ENCODE measurements at places on chromosomes 4 and X.

DNA sequence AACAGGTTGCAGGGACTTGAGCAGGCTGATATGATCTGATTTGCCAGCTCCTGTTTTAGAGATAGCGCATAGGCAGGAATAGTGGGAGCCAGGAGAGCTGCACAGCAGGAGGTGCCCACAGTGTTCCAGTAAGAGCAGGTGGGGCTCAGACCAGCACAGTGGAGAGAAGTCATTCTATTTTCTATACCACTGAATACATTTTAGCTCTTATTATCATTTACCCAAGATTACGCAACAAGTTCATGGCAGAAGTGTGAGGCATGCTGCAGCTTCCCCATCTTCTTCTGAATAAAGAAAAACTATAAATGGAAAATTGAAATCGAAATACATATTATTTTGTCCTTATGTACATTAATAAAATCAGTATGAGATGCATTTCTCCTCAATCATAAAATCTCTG, 114.7 kb upstream of the EDNRA start:
- DNase-seq, result no peak

GRCh38 chrX:51694254-51694653, 11.6 kb upstream of the CENPVL2 start:
- DNase-seq, result no peak

DNA sequence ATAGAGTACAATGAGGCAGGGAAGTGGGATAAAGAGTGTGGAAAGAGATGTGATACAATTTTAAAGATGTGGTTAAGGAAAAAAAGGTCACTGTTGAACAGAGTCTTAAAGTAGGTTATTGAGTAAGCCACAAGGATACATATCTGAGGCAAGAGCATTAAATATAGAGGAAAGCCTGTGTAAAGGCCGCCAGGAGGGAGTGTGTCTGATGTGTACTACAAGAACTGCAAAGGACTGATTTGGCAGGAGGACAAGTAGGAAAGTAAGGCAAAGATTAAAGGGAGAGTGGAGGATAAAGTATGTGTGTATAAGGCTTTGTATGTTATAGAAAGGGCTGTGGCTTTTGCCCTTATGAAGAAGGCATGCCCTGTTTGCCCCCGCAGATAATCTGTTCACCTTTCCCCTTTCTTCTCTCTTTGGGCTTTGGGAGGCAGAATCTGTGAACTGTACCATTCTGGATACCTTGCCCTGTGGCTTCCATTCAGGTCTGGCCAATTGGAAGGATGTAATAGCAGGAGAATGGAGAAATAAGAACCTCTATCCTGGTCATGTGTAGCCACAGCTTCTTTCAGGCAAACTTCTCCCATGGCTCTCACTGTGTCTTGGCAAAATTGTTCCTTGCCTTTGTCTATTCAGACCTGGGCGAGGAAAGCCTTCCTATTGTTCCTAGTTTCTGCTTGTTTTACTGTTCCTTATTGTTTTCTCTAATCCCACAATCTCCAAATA, 68.9 kb upstream of the FAM47B start:
- DNase-seq, result no peak

DNA sequence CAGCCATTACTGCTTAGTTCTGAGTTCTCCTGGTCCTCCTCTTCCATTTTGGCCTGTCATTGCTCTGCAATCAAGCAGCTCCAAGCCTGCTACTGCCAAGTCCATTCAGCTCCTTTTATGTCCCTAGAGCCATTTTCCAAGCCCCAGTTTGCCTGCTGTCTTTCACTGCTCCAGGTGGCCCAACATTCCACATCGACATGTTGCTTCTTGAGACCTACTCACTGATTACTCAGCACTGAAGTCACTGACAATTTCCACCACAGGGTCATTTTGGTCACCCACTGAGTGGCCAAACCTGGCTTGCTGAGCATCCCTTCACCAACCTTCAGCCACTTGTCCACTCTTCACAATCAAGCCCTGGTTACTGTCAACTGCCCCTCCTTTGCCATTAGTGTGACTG, 27.2 kb downstream of the LRIT3 start:
- DNase-seq, result no peak

GRCh38 chrX:154809939-154810665, 4.8 kb upstream of the MPP1 start:
- DNase-seq, result no peak

- no peak for DNase-seq
Measured at GRCh38 chr4:107392951-107393350, 327.1 kb downstream of the PAPSS1 start.

GRCh38 chr4:105135785-105136184, 10.9 kb upstream of the TET2 start:
- no peak for DNase-seq

DNA sequence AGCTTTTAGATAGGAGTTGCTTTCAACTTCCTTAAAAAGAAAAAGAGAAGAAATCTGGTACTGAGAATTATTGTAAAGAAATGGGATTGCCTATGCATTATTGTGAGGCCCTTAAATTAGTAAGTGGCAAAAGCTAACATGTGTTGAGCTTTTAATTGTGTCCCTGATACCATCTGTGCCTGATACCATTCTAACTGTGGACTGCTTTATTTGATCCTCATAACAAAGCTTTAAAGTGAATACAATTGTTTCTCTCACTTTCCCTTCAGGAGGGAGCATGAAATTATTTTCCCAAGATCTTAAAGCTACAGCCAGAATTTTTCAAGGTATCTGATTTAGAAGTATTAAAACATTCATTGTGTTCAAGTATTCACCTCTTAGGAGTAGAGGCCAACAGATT, 9.9 kb downstream of the KCTD8 start:
- DNase-seq, result no peak

- no peak for DNase-seq
Measured at GRCh38 chr4:83981156-83981555, 445.2 kb downstream of the GPAT3 start.

DNA sequence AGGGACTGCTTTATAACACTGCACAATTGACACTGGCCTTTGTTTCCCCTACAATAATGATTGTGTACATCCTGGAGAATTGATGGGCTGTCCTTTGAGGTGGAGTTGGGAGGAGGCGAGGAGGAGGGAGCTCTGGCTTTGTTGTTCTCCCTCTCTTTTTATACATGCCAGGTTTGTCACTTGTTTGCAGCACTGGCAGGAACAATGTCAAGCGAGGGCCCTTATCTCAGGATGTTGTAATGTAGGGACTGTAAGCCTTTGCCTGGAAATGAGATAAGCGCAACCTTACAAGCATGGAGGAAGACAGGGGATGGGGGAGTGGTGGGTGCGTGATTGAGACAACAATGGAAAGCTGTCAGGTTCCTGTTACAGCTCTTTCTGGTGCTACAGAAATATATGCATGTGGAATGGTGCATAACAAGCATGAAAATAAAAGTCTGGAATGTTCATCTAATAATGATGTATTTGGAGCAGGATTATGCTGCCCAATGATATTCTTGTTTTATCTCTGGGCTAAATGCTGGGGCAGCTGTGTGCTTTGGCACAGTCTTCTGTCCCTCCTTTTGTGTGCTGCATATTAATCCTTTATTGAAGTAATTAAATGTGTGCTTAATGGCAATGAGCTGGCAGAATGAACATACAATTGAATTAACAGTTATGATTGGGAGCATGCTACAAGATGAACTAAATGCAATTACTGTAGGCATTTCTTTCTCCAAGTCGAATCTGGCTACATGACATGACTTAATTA, 294.4 kb downstream of the GPAT3 start:
- DNase-seq, result no peak

DNA sequence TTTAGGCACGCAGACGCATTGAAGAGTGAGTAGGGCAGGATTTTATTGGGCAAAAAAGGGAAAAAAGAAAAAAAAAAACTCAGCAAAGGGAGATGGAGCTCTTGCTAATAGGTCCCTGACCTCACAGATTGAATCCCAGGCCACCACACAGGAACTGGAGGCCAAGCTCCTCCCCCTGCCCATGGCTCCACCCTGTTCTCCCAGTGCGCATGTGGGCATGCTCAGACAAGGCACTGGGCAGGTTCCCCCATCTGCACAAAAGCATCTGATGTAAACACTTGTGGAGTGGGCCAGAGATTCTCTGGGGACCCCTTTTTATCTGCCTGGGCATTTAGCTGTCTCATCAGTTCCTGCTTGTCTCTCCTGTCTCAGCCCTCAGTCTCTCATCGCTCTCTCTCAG, 9.5 kb downstream of the FRMD7 start:
- DNase-seq, result no peak

DNA sequence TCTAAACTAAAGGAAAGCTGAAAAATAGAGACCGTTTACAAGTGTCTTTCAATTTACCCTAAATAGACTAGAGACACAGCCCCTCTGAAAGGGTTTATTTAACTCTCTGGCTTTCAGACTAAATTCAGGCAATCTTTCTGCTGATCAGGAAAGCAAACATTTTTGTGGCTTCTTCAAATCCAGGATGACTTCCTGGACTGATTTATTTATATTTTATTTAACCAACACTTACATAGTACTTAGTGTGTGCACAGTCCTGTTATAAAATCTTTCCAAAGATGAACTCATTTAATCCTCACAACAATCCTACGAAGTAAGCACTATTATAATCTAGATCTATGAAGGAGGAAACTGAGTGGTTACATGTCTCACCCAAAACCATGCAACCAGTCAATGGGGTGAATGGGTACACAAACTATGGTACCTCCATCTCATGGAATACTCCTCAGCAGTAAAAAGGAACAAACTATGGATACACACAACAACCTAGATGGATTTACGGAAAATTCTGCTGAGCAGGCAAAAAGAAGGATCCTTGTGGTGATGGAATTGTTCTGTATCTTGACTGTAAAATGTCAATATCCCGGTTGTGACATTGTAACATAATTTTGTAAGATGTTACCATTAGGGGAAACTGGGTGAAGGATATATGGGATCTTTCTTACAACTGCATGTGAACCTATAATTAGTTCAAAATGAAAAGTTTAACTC, 64.1 kb upstream of the MAMLD1 start:
- no peak for DNase-seq

DNA sequence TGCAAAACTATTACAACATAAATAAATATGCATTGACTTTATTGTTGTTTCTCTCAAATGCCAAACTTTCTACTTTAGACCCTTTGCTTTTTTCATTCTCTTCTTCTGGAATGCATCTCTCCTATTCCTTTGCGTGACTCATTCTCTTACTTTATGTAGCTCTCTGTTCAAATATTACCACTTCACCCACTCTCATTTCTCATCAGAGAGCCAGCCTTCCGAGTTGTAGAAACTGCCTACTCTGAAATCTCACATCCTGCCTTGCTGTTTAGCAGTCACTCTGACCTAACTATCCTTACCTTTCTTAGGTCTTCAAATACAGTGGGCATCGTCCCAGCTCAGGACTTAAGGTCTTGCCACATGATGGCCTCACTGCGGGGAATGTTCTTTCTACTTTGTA, 143.5 kb downstream of the GALNTL6 start:
- no peak for DNase-seq

DNA sequence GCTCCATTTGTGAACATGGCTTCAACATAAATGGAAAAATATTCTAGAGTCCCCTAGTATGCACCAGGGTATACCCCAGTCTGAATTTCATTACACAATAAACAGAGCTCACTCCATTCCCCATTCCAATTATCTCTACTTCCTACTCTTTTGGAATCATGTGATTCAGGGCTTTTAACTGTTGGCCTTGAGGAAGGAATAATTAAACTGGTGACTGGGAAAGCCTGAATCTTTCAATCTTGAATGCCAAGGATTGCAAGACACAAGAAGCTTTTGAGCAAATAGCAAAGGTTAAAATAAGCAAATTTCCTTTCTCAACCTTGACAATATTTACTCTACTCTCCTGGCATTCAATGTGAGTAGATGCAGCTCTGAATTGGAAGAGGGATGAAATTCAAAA, 77.5 kb upstream of the INPP4B start:
- no peak for DNase-seq

DNA sequence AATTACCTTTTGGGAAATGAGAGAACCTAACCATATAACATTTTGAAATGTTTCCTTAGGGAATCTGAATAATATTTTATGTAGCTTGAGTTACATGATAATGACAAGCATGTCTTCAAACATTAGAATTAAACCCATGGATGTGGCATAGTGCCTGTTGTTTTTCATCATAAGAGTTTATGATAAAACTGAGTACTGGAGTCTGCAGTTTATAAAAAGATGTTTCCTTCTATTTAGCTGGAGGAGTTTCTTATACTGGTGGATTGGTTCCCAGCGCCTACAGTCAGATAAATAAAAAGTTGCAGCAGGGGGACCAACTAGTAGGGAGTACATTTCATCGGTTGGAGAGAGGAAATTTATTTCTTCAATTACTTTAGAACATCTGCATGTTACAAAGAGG, 70.1 kb upstream of the PCDH18 start:
- DNase-seq, result no peak

DNA sequence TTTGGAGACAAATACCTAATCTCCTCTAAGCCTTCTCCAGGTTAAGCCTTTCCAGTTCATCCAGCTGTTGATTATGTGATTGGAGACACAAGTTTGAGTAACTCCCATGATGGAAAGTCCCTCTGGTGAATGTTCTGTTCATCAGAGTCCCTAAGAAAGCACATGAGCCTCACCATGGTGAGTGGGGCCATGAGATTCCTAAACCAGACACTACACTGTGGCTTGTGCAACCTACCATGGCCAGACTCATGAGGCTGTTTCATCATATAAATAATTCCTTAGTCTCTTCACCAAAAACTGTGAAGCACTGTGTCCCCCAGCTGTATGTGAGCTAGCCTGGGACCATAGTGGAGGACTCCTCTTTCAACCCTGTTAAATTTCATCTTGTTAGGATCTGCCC, 14.4 kb downstream of the PKD2 start:
- DNase-seq, result no peak

DNA sequence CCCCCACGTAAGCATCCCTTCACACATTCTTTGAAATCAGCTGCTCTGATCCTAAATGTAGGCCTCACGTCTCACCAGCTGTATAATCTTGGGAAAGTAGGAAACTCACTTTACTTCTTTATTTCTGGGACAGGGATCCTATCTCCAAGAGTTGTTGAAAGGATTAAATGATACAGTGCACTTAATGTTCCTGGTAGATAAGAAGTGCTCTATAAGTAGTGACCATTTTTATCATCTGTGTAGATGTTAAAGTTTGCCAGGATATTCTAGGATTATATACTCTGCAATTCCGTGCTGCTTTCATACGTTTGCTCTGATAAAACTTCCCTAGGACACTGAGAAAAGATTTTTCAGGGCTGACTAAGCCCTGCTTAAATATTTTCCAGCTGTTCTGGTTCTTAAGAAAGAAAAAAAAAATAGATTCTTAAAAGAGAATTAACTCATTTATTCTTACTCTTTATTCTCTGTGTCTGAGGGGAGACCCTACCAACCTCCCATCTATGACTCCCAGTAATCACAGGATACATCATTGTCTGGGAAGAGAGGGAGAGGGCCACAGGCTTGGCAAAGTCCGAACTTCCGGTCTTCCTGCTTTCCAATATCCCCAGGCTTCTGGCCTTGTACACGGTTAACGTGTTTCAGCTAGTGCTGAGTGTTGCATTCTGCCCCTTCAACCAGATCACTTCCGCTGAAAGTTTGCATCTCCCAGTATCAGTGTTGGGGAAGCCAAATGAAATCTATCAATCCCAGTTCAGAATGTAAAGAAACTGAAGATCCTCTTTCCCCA, 269.2 kb downstream of the TRIML1 start:
- DNase-seq, result no peak

GRCh38 chrX:24399550-24399949, 39.1 kb downstream of the SUPT20HL1 start:
- DNase-seq, result no peak

Measured in SW 1271 (cell line).